Mesothelial cell of epicardium (in vitro differentiated cells): ENCODE measurements at places on chromosomes 1 and 21. TPM values are rescaled to one million over a fixed set of nuclear protein-coding genes. Genes with fewer than 3 reads are reported as not detected.

Gene UBE2J2
- total RNA-seq, result 67.3 to 76.6 TPM (median 75.7 TPM) in 3 replicates

GRCh38 chr1:241592273-241592958 is 47.8 kb downstream of the CHML start:
- no peak for DNase-seq
- H3K27ac ChIP-seq, result no peak overlapping the region
- H3K4me3 ChIP-seq, result no peak overlapping the region
- no peaks in the 10 kb centered on the region for H3K27me3 ChIP-seq
- H3K36me3 ChIP-seq, result peaks cover 8% of the 10 kb centered on the region

- H3K4me1 ChIP-seq, result peaks cover 10% of the 10 kb centered on the region
- H3K4me3 ChIP-seq, result no peak overlapping the region
- DNase-seq, result no peak
- H3K36me3 ChIP-seq, result no peaks in the 10 kb centered on the region
- peaks cover 14% of the 10 kb centered on the region for H3K27me3 ChIP-seq
Observed at GRCh38 chr1:151825204-151825603, 6.4 kb downstream of the RORC start.

Gene CMPK1
- total RNA-seq, result 36.9 to 41.2 TPM (median 39.2 TPM) in 3 replicates

Gene CNST
- 18.0 to 21.1 TPM (median 21.0 TPM) in 3 replicates for total RNA-seq

- H3K27ac ChIP-seq, result peak within 1 kb of the TSS; percentile 94
- no peak for DNase-seq
- H3K36me3 ChIP-seq, result peaks cover 4% of the 10 kb centered on the region
Observed at GRCh38 chr21:43864962-43865539, at the start of gene AGPAT3. Gene AGPAT3 (plus strand): TSS chr21:43865223. CDS start chr21:43959682, 94,459 bp downstream.

GRCh38 chr1:43367026-43367903 is 546 bp downstream of the ELOVL1 start:
- peak overlapping the region; percentile 89 for H3K27ac ChIP-seq
- DNase-seq, result peak; percentile 51
- H3K4me3 ChIP-seq, result peak overlapping the region; percentile 76
- H3K36me3 ChIP-seq, result peaks cover 11% of the 10 kb centered on the region

DNA sequence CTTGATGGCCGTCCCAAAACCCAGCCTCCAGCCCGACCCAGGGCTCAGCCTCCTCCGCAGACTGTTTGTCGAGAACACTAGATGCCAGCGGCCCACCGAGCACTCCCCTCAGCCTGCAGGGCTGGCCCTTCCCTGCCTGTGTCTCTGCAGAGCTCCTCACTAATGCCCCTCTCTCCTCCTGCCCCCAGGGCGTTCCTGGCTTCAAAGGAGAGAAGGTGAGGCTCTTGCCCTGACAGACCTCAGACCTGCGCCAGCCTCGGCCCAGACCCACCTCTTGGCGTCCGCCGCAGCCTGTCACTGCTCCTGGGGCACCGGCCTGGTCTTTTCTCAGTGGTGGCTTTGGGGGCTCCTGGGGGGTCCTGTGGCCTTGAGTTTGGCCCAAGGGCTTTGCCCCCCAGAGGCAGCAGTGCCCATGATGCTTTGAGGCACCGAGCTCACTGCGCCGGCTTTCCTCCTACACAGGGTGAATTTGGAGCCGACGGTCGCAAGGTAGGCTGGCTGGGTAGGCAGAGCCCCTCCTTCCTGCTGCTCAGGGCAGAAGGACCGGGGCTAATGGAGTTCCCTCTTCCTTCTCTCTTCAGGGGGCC is 18.4 kb downstream of the COL6A2 start:
- H3K27me3 ChIP-seq, result no peaks in the 10 kb centered on the region
- H3K36me3 ChIP-seq, result peaks cover 14% of the 10 kb centered on the region
- H3K4me1 ChIP-seq, result no peaks in the 10 kb centered on the region
- H3K4me3 ChIP-seq, result no peak overlapping the region
- no peak overlapping the region for H3K27ac ChIP-seq
- peak; percentile 11 for DNase-seq

GRCh38 chr1:150808846-150809245 is 786 bp upstream of the CTSK start:
- H3K27me3 ChIP-seq, result no peaks in the 10 kb centered on the region
- H3K27ac ChIP-seq, result no peak overlapping the region
- no peak overlapping the region for H3K4me3 ChIP-seq

GRCh38 chr1:160768295-160768657 is 27.7 kb upstream of the LY9 start:
- DNase-seq, result no peak
- no peaks in the 10 kb centered on the region for H3K27me3 ChIP-seq
- H3K4me3 ChIP-seq, result no peak overlapping the region
- no peak overlapping the region for H3K27ac ChIP-seq
- H3K4me1 ChIP-seq, result no peaks in the 10 kb centered on the region

Gene NBPF20
- 4.5 to 5.0 TPM (median 4.9 TPM) in 3 replicates for total RNA-seq

DNA sequence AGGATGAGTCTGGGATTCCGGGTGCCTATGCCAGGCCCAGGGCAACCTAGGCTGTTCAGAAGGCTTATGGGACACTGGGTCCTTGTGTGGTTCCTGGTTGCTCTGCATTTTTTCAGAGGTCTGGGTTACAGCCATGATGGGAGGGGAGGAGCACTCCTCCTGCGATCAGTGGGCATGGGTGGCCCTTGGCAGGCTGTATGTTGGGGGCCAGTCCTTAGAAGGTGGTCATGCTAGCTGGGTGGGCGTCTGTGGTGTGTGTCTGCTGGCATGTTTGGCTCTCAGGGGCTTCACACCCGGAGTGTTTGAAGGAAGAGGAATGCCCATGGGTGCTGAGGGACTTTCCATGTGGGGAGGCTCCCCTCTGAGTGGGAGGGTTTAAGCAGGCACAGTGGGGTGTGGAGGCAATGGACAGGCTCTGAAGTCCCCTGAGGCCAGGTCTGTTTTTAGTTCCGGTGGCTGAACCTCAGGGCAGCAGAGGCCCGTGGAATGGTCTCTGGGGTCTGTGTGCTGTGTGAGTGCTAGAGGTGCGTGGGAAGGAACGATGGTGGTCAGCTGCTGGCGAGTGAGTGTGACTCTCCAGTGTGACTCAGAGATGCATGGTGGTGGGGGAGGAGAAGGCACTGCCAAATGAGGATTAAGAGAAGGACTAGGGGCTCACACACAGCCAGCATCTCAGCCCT is 25.3 kb downstream of the CACNA1E start:
- no peak overlapping the region for H3K4me3 ChIP-seq
- H3K27ac ChIP-seq, result no peak overlapping the region
- peaks cover 45% of the 10 kb centered on the region for H3K27me3 ChIP-seq
- H3K36me3 ChIP-seq, result no peaks in the 10 kb centered on the region
- peaks cover under 1% of the 10 kb centered on the region for H3K4me1 ChIP-seq
- no peak for DNase-seq

Gene CD52
- total RNA-seq, result 1.1 to 1.9 TPM (median 1.6 TPM) in 3 replicates

DNA sequence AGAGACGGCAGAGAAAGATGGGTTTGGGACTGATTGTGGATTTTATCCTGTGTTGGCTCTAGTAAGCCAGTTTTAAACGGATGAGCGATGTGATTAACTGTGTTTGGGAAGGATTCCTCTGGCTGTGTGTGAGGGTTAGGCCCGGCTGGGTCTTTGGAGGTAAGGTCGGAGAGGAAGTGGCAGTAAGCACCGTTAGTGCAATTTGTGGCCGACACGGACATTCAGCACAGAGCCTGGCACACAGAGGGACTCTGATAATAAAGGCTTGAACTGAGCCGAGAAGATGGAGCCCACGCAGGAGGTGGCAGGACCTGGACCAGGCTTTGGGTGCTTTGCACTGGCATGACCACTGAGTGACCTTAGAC is 1.3 kb downstream of the MTFR1L start:
- no peaks in the 10 kb centered on the region for H3K27me3 ChIP-seq
- H3K4me3 ChIP-seq, result peak overlapping the region; percentile 82
- H3K4me1 ChIP-seq, result peaks cover 34% of the 10 kb centered on the region
- DNase-seq, result no peak
- H3K27ac ChIP-seq, result peak overlapping the region; percentile 91

DNA sequence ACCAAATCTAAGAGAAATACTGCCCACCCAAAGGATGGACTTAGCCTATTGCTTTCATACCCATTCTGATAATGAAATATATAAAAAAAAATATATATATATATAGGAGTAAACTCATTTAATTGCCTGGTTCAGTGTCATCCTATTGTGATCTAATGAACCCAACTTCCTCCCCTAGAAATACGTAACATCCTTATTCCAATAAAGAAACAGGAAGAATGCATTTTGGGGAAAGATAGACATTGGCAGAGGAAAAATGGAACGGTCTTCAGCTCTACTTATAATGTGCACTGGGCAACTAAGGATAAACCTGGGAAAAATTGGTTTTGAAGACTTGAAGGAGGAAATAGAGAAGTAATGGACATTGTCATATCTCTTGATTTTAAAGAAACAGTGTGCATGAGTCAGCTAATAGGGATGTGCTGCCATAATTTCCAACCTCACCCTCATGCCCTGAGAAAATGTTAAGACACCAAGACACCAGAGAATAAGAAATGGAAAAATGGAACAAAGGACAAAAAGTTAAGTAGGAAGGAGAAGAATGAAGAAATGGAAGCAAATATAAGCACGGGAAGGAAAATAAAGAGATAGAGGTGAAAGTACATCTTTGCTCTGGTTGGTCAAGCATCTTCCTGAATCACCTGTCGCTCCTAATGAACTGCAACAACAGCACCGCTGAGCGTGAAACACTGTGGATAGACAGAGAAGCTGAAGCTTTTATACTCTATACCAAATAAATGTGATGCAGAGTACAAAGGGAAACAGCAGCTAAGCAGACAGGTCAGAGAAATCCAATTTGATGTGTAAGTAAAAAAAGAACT is 5.4 kb downstream of the UBR4 start:
- H3K4me1 ChIP-seq, result peaks cover 39% of the 10 kb centered on the region
- no peak for DNase-seq
- H3K4me3 ChIP-seq, result no peak overlapping the region

Gene LRIF1
- total RNA-seq, result 7.8 to 7.9 TPM (median 7.8 TPM) in 3 replicates

DNA sequence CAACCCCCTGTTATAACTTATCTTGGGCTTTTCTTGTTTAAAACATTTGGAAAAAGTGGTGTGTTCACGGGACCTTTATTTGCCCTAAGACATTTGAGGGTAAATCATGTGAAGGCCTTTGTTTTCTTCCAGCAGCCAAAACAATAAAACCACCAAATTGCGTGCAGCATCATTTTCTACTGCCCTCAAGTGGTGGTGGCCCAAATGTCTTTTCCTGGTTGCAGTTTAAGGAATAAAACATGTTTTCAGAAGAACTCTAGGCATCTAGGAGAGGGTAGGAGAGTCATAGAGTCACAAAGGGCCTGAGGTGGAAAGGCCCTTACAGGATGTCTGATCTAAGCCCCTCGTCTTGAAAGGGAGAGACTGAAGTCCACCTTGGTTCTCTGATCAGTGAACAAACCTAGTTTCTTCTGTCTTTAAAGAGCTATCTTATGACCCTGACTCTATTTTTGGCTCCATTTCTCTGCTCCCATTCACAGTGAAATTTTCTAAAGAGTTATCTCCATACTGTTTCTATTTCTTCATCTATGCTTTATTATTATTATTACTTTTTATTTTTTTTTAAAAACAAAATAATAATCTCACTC is 16.0 kb upstream of the EPS15 start:
- H3K27me3 ChIP-seq, result no peaks in the 10 kb centered on the region
- H3K4me3 ChIP-seq, result no peak overlapping the region
- DNase-seq, result no peak
- H3K4me1 ChIP-seq, result peaks cover 8% of the 10 kb centered on the region
- H3K27ac ChIP-seq, result no peak overlapping the region

DNA sequence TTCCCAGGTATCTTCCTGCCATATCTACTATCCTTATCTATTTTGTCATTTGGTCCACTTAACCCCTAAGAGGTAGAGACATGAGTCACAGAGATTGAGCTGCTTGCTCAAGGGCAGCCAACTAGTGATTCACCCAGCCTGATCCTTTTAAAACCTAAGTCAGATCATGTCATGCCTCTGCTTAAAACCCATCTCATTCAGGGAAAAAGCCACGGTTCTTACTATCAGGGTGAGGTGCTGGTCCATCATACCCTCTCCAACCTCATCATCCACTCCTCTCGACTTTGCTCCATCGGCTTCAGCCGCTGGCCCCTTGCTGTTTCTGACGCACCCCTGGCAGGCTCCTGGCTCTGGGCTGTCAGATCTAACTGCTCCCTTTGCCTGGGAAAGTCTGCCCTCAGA is 14.4 kb upstream of the PPP1R15B start:
- no peak overlapping the region for H3K27ac ChIP-seq
- no peak for DNase-seq
- H3K4me3 ChIP-seq, result no peak overlapping the region
- no peaks in the 10 kb centered on the region for H3K27me3 ChIP-seq
- peaks cover 25% of the 10 kb centered on the region for H3K36me3 ChIP-seq
- H3K4me1 ChIP-seq, result no peaks in the 10 kb centered on the region

- no peak overlapping the region for H3K4me3 ChIP-seq
- peaks cover 26% of the 10 kb centered on the region for H3K36me3 ChIP-seq
- no peak for DNase-seq
- H3K4me1 ChIP-seq, result peaks cover 5% of the 10 kb centered on the region
- no peak overlapping the region for H3K27ac ChIP-seq
- no peaks in the 10 kb centered on the region for H3K27me3 ChIP-seq
Observed at GRCh38 chr1:35506960-35507912, 50.0 kb downstream of the KIAA0319L start.

- H3K36me3 ChIP-seq, result no peaks in the 10 kb centered on the region
- H3K27me3 ChIP-seq, result peaks cover 11% of the 10 kb centered on the region
- no peak overlapping the region for H3K4me3 ChIP-seq
Observed at GRCh38 chr1:154820646-154821045, 49.4 kb downstream of the KCNN3 start.

Gene DNALI1
- total RNA-seq, result 12.5 to 15.7 TPM (median 14.9 TPM) in 3 replicates

DNA sequence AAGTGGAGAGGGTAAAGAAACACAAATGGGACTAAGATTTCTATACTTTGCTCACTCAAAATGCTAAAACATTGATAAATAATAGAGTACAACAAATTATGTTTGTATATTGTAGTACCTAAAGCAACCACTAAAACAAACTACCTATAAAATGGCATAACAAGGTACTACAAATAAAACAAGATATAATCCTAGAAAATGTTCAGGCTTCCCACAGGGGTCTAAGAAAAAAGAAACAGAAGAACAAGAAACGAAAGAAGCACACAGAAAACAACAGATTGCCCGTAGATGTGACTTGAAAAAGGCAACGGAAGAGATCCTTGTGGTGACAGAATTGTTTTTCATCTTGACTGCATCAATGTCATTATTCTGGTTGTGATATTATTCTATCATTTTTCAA is 63.3 kb upstream of the ADGRL4 start:
- no peak overlapping the region for H3K27ac ChIP-seq
- DNase-seq, result no peak
- H3K4me1 ChIP-seq, result no peaks in the 10 kb centered on the region

- no peaks in the 10 kb centered on the region for H3K36me3 ChIP-seq
- peaks cover 11% of the 10 kb centered on the region for H3K4me1 ChIP-seq
- H3K27ac ChIP-seq, result peak overlapping the region; percentile 27
- H3K27me3 ChIP-seq, result no peaks in the 10 kb centered on the region
- DNase-seq, result no peak
- peak overlapping the region; percentile 5 for H3K4me3 ChIP-seq
Observed at GRCh38 chr1:236083650-236084385, 18.9 kb upstream of the NID1 start.
